Stimulated activated CD4-positive, alpha-beta T cell treated with anti-CD3 and anti-CD28 coated beads, Interleukin-12 subunit alpha, Interleukin-12 subunit beta, amount 100 ng/mL, for 48 hours (primary cell): ENCODE measurements at places on chromosomes 6 and 20.

DNA sequence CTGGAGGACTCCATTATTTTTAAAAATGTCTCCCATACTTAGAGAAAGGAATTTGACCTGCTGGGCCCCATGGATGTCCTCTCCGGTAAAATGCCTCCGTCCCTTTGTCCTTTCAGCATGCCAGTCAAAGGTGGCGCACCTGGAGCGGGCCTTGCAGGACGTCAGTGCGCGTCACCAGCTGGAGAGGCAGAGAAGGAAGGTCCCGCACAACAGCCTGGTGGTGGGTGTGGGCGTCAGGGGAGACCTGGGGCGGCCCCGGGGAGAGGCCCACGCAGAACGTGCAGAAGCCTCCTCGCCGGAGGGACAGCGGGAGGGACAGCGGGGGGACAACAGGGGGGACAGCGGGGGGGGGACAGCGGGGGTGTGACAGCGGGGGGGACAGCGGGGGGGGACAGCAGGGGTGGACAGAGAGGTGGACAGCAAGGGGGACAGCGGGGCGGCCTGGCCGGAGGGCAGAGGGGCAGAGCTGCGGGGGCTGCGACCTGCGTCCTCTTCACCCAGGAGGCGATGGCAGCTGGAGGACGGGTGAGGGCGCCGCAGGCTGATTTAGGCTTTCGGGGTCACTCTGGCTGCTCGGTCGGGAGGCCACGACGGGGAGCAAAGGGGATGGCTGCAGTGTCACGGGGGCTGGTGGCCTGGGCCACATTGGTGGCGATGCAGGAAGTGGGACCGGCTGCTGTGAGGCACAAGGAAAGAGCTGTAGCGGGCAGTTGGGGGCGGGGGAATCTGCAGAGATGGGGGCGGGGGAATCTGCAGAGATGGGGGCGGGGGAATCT is 859 bp upstream of the KIF25 start:
- no peak for DNase-seq

DNA sequence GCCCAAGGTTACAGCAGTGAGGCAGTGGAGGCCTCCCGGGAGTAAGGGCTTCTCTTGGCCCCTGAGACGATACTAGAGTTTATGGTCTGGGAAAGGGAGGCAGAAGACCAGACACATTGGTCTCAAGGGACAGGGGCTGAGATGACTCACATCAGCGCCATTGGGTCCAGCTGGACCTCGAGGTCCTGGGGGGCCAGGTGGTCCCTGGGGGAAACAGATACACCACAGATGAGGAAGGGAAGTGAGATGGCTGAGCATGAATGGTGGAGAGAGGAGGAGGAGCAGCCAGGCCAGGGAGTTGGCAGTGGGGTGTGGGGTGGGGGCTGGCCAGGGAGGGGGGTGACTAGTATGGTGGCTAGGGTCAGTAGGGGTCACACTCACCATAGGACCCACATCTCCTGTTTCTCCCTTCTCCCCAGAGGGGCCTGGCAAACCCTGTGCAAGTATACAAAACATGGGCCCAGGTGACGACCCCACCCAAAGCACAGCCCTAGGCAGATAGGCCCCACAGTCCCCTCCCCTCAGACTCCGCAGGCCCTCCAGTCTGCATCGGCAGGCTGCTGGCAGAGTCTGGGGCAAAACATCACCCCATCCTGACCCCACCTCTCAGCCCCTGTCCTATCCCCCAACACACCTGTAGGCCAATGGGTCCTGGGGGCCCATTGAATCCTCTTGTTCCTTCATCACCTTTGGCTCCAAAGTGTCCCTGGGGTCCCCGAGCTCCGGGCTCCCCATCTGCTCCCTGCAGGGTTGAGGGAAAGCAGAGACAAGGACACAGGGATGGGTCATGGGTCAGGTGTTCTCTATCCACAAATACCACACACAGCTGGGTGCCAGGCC is 21.9 kb downstream of the COL11A2 start:
- DNase-seq: no peak

DNA sequence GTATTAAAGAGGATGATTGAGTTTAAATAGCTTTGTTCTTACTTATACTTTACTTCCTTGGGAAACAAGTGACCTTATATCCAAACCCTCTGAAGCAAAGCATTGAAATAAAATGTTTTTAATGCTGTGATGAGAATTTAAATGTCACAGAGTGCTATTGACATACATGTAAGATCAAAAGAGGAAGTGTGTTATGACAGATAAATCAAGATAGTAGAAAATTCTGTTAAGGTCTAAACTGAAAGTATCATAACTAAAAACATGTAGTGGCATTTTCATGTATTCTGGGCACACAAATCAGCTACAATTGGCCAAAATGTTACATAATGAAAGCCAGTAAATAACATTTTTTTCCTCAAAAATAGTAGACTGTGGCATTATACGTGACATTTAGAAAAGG is 318.0 kb downstream of the GRIK2 start:
- no peak for DNase-seq

DNA sequence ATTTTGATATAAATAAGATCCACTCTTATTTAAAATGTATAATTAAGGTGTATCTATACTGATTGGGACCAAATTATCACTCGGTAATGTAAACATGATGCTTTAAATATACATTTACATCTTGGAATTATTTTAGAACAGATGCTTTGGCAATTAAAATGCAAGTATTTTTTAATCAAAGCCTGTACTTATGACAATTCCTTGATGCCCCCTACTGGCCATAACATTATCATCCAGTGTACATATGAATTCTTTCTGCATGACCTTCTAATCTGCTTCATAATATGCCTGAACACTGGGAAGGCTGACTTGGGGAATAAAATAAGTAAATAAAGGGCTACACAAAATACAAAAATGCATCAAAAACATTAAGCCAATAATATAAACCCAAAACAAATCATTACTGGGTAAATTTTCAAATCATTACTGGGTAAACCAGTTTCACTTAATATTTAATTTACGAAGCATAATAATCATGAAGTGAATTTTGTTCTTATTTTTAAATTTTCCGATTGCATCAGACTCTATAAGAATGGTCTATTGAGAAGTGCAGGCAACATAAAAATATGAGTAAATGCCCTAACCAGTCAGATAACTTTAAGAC is 65.1 kb downstream of the CGA start:
- DNase-seq: no peak

- DNase-seq: no peak
These were observed 133.8 kb downstream of the SNX5 start for GRCh38 chr20:17834804-17835203.

- no peak for DNase-seq
These were observed 152.1 kb upstream of the RIMS1 start for GRCh38 chr6:71733970-71734899.

GRCh38 chr6:21791581-21791980 is 198.0 kb downstream of the SOX4 start:
- DNase-seq: no peak

DNA sequence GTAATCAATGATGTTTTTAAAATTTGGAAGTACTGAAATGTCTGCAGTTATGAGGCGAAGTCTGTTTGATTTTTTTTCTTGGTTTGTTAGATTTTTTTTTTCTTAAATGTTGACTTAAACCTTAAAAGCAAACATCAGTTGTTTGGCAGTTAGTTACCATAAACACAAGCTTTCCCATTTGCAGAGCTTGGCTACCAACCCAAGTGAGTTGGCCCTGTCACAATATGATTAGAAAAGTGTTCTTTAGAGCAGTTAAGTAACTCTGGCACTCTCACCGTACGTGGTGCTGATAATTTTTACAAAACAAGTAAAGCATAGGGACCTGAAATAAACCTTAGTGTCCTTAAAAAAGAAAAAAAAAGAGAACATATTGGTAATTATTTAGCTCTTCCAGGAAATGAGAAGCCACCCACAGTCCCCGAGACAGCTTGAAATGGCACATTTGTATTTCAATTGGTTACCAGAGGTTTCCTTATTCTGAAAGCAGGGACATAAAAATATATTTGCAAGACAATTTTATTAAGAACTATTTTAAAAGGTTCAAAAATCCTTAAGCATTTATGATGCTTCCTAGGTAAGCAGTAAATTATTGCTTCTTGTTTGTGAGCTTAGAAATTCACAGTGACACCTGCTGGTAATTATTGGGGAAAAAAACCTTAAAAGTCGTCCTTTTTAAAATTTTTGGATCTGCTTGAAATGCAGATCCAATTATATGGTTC is 3.9 kb downstream of the HEY2 start:
- DNase-seq: no peak

DNA sequence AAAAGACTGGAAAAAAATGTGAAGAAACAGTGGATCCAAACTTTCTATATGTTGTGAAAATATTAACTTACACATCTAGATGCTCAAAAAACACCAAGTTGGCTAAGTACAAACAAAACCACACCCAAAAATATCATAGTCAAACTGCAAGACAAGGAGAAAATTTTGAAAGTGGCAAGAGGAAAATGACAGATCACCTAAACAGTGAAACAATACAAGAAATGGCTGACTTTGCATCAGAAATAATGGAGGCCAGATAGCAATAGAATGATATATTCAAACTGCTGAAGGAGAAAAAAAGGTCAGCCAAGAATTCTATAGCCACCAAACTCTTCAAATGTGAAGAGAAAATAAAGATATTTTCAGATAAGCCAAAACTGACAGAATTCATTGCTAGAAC is 22.4 kb upstream of the UST start:
- DNase-seq: no peak

DNA sequence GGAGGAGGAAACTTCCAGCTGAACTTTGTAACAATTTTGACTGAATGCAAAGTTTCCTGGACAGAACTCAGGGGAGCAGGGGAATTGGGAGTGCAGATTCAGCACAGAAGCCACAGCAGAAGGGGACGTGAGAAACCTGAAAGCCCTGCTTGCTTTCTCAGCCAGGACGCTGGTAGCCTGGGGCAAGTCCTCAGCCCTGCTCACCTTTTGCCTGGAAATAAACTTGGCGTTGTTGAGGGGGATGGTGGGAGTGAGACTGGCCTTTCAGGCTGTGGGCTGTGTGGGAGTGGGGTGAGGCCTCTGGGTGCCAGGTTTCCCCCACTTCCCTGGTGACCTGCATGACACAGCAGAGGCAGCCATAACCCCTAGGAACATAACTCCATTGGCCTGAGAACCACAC is 238.1 kb upstream of the HS3ST5 start:
- no peak for DNase-seq

DNA sequence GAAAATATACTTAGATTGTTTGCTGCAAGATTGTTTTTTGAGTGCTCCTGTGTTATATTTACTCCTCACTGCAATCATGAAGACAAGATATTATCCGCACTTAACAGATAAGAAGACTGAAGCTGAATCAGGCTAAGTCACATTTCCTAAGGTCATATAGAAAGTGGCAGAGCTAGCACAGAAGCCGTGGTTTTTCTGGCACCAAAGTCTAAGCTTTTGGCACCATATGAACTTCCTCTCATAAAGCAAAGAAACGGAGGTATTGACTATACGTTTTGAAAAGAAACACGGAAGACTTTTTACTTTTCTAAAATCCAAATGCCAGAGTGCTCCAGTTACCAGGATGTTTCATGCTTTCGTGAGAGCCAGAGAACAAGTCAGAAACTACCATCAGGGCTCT is 9.3 kb upstream of the DTD1 start:
- no peak for DNase-seq

GRCh38 chr20:46171909-46172308 is 53.8 kb downstream of the CD40 start:
- DNase-seq: no peak

DNA sequence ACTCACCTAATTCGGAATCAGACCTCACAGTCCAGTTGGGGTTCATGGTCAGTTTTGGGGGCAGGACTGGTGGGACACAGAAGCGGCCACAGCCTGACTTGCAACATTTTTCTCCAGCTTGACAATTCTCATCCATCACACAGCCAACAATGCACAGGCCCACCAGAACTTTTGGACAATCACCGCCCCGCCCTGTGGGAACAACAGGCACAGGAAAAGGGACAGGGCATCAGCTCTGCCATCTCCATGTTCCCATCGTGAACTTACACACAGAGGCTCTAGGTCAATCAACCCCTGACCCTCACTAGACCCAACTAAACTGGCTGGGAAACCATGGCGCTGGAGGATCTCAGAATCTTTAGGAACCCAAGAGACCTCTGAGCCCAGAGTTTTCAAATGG is 16.3 kb downstream of the WFDC3 start:
- DNase-seq: no peak

- DNase-seq: no peak
These were observed 194.7 kb downstream of the NFATC2 start for GRCh38 chr20:51347831-51348230.

- DNase-seq: no peak
These were observed 744.1 kb upstream of the GJE1 start for GRCh38 chr6:141388666-141389065.

DNA sequence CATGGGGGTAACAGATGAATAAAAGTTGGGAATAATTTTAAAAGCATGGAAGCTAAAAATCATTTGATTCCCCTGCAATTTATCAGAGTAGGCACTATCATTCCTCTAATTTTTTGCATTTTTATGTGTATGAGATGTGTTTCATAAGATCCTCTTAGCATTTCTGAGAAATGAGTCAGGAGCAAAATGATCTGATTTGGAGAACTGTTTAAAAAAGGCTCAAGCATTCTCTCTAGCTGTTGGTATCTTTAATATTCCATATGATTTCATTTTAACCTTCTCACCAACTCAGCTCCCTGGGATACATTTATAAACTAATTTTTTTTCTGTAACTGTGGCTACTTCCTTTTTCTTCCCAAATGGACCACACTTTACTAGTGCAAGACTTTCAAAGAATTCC is 60.9 kb downstream of the MCHR2 start:
- no peak for DNase-seq

GRCh38 chr6:47076422-47077344 is 34.6 kb upstream of the ADGRF1 start:
- no peak for DNase-seq

DNA sequence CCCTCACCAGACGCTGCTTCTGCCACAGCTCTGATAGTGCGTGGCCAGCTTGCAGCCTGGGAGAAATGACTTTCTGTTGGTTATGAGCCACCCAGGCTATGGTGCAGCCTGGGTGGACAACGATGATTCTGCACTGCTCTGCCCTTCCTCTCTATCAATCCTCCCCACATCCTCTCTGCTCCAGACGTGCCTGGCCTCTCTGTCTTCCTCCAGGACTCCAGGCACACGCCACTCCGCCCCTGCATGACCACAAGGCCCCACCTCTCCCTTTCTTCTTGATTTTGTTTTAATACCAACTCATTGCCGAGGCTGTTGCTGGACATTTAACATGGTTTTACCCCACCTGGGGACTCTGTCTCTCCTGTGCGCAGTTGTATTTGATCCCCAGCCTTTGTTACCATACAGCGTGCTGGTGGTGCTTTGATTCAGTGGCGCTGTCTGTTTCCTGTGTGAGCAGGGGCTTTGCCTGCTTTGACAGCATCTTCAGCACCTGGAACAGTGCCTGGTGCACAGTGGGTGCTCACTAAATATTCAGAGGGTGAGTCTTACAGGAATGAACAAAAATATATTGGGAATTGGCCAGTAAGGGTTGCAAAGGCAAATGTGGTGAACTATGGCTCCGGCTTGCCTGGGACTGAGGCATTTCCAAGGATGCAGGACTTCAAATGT is 280.9 kb downstream of the CDH26 start:
- no peak for DNase-seq

GRCh38 chr20:58851221-58851968 is 693 bp upstream of the GNAS-AS1 start:
- DNase-seq: no peak
